ENCODE measurements at places on chromosomes 6 and 20.

GRCh38 chr20:6857927-6858326, 90.4 kb downstream of the BMP2 start:
- DNase-seq: no peak

DNA sequence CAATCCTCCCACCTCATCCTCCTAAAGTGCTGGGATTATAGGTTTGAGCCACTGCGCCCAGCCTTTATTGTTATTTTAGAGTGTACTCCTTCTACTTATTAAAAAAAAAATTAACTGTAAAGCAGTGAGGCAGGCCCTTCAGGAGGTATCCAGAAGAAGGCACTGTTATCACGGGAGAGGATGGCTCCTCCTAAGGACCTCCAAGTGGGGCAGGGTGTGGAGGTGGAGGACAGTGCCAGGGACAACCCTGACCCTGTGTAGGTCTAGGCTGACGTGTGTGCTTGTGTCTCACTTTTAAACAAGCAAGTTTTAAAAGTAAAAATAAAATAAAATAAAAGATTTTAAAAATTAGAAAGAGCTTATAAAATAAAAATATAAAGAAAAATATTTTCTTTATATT, 23.7 kb upstream of the TAF4 start:
- DNase-seq: no peak

- DNase-seq: no peak
These were observed 8.9 kb upstream of the CDK5RAP1 start for GRCh38 chr20:33410081-33410742.

DNA sequence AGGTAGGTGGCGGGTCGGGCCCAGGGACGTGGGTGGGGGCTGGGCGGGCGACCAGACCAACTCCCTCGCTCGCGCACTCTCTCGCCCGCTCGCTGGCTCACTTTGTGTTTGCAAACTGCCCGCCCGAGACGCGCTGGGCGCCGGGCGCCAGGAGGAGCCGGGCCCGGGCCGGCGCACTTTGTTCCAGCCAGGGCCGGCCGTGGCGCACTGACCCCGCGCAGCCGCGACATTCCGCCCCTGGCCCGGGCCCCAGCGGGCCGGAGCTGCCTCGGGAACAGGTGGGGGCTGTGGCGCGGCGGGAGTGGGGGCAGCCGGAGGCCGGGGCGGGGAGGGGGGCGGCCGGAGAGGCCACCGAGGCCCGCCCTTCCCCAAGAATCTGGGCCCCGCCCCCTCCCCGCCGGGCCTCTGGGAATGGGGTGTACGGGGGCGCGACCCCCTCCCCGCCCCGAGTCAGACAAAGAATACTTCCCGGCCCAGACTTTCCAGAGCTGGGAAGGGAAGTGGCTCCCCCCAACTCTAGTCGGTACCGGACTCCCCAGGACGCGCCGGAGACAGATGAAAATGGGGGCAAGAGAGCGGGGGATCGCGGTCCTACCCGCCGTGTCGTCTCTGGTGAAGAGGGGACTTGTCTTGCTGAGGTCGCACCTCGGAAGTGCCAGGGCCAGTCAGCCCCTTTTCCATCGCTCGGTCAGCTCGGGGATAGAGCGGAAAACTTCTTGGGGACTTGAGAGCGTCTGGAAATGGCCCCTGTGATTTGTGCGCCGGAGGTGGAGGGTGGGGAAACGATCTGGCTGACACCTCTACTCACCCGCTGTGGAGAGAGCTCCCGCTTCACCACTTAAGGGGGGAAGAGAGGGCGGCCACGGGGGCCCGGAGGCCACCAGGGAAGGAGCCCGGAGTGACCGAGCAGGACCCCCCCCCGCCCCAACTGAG, 951 bp downstream of the FOXP4 start:
- DNase-seq: no peak

GRCh38 chr6:44652547-44652946, 265.0 kb downstream of the CDC5L start:
- DNase-seq: no peak

DNA sequence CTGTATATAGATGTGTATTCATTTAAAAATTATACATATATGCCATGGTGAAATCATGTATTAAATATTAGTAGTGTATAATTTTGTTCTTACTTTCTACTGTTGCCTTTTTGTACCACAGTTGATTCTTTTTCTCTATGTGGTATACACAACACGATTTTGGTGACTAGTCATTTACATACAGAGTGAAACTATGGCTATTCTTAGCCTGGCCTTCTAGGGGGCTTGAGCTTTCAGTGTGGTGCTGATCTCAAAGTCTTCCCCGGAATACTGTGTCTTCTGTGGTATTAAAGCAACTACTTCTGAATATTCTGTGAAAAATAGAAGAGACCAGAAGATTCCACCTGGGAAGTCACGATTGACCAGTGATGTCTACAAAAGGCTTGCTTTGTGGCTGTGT, 301.9 kb downstream of the UTRN start:
- no peak for DNase-seq

GRCh38 chr6:37522836-37523235, 23.1 kb upstream of the CCDC167 start:
- DNase-seq: no peak

GRCh38 chr20:36861875-36862801, 13.8 kb upstream of the TLDC2 start:
- DNase-seq: peak; percentile 35

DNA sequence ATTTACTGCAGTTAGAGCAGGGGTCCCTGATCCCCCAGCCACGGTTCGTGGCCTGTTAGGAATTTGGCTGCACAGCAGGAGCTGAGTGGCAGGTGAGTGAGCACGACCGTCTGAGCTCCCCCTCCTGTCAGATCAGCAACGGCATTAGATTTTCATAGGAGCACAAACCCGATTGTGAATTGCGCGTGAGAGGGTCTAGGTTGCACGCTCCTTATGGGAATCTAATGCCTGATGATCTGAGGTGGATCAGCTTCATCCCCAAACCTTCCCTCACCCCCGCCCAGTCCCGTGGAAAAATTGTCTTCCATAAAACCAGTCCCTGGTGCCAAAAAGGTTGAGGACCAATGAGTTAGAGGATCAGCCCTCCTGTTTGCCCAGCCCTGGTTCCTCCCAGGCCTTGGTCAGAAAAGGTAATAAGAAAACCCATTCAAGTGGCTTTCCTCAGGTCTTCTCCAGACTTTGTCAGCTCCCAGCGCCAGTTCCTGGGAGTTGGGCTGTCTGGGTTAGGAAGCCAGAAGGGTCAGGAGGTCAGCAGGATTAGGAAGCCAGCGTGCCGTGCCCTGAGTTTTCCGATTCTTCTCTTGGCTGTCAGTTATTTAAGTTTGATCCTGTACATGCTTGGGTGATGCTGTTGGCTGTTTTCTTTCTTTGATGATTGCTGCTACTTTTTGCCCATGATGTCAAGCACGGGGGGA, 139.9 kb upstream of the PMEPA1 start:
- no peak for DNase-seq

DNA sequence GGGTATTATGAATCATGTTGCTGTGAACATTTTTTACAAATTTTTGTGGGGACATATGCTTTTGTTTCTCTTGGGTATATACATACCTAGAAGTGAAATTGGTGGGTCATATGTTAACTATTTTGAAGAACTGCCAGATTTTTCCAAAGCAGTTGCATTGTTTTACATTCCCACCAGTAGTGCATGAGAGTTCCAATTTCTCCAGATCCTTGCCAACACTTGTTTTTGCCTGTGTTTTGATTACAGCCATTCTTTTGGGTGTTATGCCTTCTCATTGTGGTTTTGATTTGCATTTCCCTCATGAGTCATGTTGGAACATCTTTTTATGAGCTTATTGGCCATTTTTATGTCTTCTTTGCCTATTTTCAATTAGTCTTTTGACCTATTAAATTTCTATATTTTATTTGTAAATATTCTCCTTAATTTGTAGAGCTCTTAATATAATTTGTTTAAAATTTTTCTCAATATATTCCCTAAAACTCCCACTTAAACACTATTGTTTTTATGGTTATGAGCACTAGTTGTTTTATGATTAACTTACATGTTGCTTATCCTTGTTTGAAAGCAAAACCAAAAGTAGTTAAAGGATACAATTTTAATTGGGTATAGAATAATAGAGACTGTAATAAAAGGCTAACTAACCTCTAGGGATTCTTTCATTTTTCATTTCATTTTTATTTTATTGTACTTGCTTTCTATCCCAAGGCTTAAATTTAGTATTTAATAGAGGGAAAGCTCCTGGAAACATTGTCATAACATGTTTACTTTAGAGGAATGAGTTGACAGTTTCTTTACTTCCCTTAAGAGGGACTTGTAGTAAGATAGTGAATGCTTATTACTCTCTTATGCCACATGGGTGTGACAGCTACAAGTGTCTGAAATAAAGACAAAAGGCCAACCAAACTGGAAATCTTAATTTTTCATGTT, 5.5 kb downstream of the UBR2 start:
- DNase-seq: no peak
